ENCODE measurements at places on chromosomes 5 and 9.

- no peak for DNase-seq
- no peaks in the 10 kb centered on the region for H3K4me1 ChIP-seq
- no peaks in the 10 kb centered on the region for H3K27me3 ChIP-seq
- H3K4me3 ChIP-seq: no peak overlapping the region
- no peaks in the 10 kb centered on the region for H3K36me3 ChIP-seq
- H3K27ac ChIP-seq: no peak overlapping the region
These were observed 248.2 kb downstream of the TRIM32 start for GRCh38 chr9:116935149-116935897.

DNA sequence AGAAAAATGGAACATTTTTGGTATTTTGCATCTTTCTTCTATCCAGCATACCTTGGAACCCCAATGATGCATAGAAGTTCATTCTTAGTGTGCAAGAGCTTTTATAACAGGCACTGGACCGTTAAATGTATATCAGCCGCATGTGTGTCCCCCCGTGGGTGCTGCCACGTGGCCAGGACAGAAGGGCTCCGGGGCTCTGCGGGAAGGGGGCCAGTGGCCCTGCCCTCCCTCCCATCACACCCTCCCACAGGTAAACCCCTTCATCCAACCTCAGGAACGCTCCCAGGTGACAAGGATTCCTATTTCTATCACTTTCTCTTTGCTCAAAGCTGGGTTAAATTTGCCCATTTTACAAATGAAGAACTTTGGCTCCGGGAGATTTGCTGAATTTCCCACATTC lies 393.4 kb upstream of the IRX4 start:
- no peak overlapping the region for H3K4me3 ChIP-seq
- no peaks in the 10 kb centered on the region for H3K27me3 ChIP-seq
- no peak overlapping the region for H3K27ac ChIP-seq
- DNase-seq: no peak
- no peaks in the 10 kb centered on the region for H3K36me3 ChIP-seq

- peak; percentile 61 for DNase-seq
- H3K27me3 ChIP-seq: no peaks in the 10 kb centered on the region
- peak overlapping the region; percentile 43 for H3K4me3 ChIP-seq
- peaks cover 49% of the 10 kb centered on the region for H3K36me3 ChIP-seq
- peak overlapping the region; percentile 93 for H3K27ac ChIP-seq
These were observed 17.8 kb downstream of the LRRC8A start for GRCh38 chr9:128899566-128900322.

DNA sequence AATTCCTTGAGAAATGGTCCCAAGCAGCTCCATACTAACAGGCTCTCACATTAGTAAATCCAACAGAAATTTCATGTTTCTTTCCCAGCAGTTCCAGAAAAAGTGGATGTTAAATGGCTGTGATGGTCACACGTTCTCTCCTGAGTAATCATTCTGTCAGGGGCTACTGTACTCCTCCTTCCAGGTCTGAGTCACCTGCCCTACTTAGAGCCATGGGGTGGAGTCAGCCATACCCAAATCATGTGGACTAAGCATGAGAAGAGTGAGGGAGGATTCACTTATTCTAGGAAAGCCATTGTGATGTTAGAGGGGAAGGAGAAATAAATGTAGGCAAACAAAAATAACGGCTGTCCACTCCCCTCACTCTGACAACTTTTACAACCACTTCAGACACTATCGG lies 547.2 kb downstream of the CSNK1G3 start:
- H3K4me3 ChIP-seq: no peak overlapping the region
- no peak for DNase-seq
- H3K36me3 ChIP-seq: no peaks in the 10 kb centered on the region
- H3K27ac ChIP-seq: no peak overlapping the region

GRCh38 chr5:42595597-42595996 lies 161.0 kb upstream of the CCDC152 start:
- no peak for DNase-seq
- H3K27ac ChIP-seq: no peak overlapping the region
- no peak overlapping the region for H3K4me3 ChIP-seq
- no peaks in the 10 kb centered on the region for H3K4me1 ChIP-seq
- H3K36me3 ChIP-seq: no peaks in the 10 kb centered on the region

DNA sequence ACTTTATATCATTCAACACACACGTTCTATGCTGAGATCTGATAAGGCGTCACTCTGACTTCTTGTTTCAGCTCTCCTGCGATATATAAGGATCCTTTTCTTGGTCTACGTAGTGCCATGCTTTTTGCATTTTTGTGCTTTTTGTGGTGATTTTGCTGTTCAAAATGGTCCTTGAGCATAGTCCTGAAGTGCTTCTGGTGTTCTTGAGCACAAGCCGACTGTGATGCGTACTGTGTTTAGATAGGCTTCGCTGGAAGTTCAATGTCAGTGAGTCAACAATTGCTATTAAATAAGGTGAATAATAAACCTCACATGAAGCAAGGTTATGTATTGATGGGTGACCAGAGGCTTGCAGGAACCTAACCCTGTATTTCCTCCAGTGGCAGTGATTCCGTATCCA lies 46.8 kb downstream of the ACO1 start:
- H3K36me3 ChIP-seq: peaks cover 13% of the 10 kb centered on the region
- H3K4me3 ChIP-seq: no peak overlapping the region
- peaks cover 5% of the 10 kb centered on the region for H3K4me1 ChIP-seq

- DNase-seq: no peak
- H3K36me3 ChIP-seq: peaks cover 41% of the 10 kb centered on the region
- H3K4me3 ChIP-seq: no peak overlapping the region
- H3K27me3 ChIP-seq: no peaks in the 10 kb centered on the region
- peaks cover 11% of the 10 kb centered on the region for H3K4me1 ChIP-seq
These were observed 8.0 kb downstream of the CEP72 start for GRCh38 chr5:620152-620551.

DNA sequence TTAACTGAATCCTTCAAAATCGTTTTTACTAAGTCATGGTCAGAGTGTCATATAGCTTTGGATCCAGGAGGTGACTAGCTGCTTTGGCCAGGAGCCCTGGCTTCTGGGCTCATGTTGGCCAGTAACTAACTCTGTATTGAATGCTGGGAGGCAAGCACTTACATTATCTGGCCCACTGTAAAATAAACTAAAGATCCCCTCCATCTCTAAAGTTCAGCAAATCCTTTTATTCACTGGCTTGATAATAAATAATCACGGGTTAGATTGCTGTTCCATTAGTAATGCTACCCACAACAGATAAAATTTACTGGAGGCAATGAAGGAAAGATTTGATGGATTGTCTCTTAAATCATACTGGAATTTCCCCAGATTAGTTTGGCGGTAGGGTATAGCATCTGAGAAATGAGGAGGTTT lies 382.2 kb upstream of the TLE4 start:
- H3K4me1 ChIP-seq: no peaks in the 10 kb centered on the region
- peaks cover 4% of the 10 kb centered on the region for H3K27me3 ChIP-seq
- no peak overlapping the region for H3K4me3 ChIP-seq
- no peak overlapping the region for H3K27ac ChIP-seq
- H3K36me3 ChIP-seq: no peaks in the 10 kb centered on the region

GRCh38 chr9:76018235-76018634 lies 127.8 kb downstream of the PCSK5 start:
- H3K36me3 ChIP-seq: peaks cover 6% of the 10 kb centered on the region
- H3K27me3 ChIP-seq: no peaks in the 10 kb centered on the region
- no peak overlapping the region for H3K4me3 ChIP-seq
- peak overlapping the region; percentile 47 for H3K27ac ChIP-seq
- peaks cover 61% of the 10 kb centered on the region for H3K4me1 ChIP-seq

DNA sequence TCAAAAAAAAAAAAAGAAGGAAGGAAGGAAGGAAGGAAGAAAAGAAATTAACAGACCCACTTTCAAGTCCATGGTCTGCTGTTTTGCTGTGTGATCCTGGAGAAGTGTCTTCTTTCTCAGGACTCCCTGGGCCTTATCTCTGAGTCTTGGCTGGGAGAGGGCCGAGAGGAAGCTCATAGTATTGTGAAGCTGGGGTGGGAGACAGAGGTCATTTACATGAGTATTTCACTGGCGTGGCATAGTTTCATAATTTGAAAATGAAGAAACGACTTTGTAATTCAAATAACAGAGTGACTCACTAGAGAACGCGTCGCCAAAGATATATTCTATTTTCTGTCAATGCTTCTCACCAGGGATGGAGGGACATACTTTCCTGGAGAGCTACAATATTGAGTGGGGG lies 2.4 kb upstream of the C9orf50 start:
- peaks cover 41% of the 10 kb centered on the region for H3K4me1 ChIP-seq
- peaks cover 11% of the 10 kb centered on the region for H3K36me3 ChIP-seq
- H3K27ac ChIP-seq: no peak overlapping the region
- DNase-seq: no peak

- H3K27ac ChIP-seq: no peak overlapping the region
- peaks cover 6% of the 10 kb centered on the region for H3K4me1 ChIP-seq
- no peak overlapping the region for H3K4me3 ChIP-seq
- peak; percentile 46 for DNase-seq
- H3K36me3 ChIP-seq: no peaks in the 10 kb centered on the region
- H3K27me3 ChIP-seq: peaks cover 34% of the 10 kb centered on the region
These were observed 31.1 kb upstream of the FGF1 start for GRCh38 chr5:142716963-142717362.

DNA sequence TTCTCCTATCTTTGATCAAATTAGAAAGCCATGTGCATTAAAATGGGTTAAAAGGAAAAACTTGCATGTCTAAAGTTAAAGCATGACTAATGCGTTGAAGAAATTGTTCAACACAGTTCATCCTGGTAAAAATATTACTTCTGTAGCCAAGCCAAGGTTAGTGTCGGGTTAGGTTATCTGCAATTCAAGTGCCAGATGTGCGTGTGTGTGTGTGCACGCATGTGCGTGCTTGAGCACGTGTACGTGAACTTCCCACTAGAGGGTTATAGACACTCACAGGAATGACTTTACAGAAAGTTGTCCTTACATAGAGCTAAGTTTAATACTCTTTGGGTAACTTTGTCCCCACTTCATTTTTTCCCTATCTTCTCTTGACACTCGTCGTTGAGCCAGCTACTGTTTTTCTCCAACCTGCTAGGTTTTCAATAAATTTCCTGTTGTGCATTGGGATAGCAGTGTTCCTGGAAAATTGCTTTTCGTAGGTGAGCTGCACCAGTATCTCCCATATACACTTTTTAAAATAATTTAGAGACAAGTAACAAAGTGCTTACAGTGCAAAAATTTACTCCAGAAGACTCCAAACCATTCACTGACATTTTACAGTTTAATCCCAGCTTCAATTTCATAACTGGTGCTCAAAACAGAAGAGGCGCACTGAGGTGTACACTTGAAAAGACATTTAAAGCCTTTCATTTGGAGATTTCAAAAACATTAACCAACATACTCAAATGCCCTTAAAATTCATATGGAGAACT lies 353.8 kb downstream of the NFIB start:
- no peak for DNase-seq
- no peaks in the 10 kb centered on the region for H3K27me3 ChIP-seq
- H3K4me1 ChIP-seq: no peaks in the 10 kb centered on the region
- no peaks in the 10 kb centered on the region for H3K36me3 ChIP-seq

DNA sequence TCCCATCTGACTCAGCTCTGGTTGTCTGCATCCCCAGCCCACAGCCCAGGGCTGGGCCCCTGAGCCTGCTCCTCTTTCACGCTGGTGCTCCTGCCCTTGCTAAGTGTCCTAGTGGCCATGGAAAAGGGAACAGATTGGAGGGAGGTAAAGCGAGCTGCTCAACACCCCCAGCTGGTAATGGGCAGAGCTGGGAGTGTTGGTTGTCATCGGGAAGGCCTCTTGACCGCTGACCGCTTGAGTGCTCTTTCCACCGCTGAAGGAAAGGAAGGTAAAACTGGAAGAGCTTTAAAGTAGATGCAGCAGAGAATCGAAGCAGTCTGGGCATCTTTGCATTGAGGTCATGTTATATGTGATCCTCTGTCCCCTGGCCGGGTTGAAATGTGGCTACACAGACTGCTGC lies 60.2 kb downstream of the CRB2 start:
- H3K27ac ChIP-seq: no peak overlapping the region
- H3K4me1 ChIP-seq: no peaks in the 10 kb centered on the region
- DNase-seq: no peak
- H3K27me3 ChIP-seq: no peaks in the 10 kb centered on the region
- no peak overlapping the region for H3K4me3 ChIP-seq

- H3K27ac ChIP-seq: no peak overlapping the region
- H3K4me3 ChIP-seq: no peak overlapping the region
- H3K4me1 ChIP-seq: peaks cover 20% of the 10 kb centered on the region
- H3K36me3 ChIP-seq: peaks cover 26% of the 10 kb centered on the region
These were observed 4.0 kb downstream of the BNIP1 start for GRCh38 chr5:173148354-173148753.

GRCh38 chr5:100846772-100847171 lies 56.3 kb downstream of the ST8SIA4 start:
- H3K27ac ChIP-seq: no peak overlapping the region
- peaks cover 25% of the 10 kb centered on the region for H3K4me1 ChIP-seq
- H3K27me3 ChIP-seq: no peaks in the 10 kb centered on the region
- no peak for DNase-seq
- H3K4me3 ChIP-seq: no peak overlapping the region
- peaks cover 33% of the 10 kb centered on the region for H3K36me3 ChIP-seq

- H3K4me3 ChIP-seq: no peak overlapping the region
- peaks cover 23% of the 10 kb centered on the region for H3K27me3 ChIP-seq
- no peak overlapping the region for H3K27ac ChIP-seq
- no peaks in the 10 kb centered on the region for H3K4me1 ChIP-seq
These were observed 36.5 kb upstream of the CD180 start for GRCh38 chr5:67233075-67233474.

GRCh38 chr5:142979636-142980035 lies 209.5 kb downstream of the ARHGAP26 start:
- H3K36me3 ChIP-seq: peaks cover 1% of the 10 kb centered on the region
- no peaks in the 10 kb centered on the region for H3K27me3 ChIP-seq
- no peak overlapping the region for H3K4me3 ChIP-seq
- H3K27ac ChIP-seq: no peak overlapping the region
- peaks cover 59% of the 10 kb centered on the region for H3K4me1 ChIP-seq
- DNase-seq: no peak

GRCh38 chr9:109652971-109653370 lies 127.0 kb upstream of the PALM2AKAP2 start:
- DNase-seq: no peak
- no peak overlapping the region for H3K27ac ChIP-seq
- H3K36me3 ChIP-seq: no peaks in the 10 kb centered on the region

DNA sequence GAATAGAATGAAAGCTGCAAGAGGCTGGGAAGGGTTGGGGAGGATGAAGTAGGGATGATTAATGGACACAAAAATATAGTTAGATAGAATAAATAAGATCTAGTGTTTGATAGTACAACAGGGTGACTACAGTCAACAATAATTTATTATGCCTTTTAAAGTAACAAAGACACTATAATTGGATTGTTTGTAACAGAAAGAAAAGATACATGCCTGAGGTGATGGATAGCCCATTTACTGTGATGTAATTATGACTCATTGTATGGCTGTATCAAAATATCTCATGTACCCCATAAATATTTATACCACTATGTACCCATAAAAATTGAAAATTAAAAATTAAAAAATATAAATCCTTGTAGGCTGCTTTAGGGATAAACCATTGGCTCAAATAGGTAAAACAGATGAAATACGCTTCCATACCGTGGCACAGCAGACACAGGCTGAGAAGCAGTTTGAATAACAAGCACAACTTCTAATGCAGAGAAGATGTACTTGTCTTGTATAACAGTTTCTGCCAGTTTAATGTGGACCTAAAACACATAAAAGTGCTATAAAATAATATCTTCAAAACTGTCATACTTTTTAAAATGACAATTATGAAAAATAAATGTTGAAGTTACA lies 34.9 kb downstream of the APBA1 start:
- no peak for DNase-seq
- no peak overlapping the region for H3K4me3 ChIP-seq
- H3K4me1 ChIP-seq: no peaks in the 10 kb centered on the region
- H3K27me3 ChIP-seq: peaks cover 10% of the 10 kb centered on the region
- H3K36me3 ChIP-seq: no peaks in the 10 kb centered on the region
